ENCODE measurements at places on chromosomes 11 and 22.
A peak's percentile ranks its signal among the peaks of the same experiment; 100 is the strongest.

DNA sequence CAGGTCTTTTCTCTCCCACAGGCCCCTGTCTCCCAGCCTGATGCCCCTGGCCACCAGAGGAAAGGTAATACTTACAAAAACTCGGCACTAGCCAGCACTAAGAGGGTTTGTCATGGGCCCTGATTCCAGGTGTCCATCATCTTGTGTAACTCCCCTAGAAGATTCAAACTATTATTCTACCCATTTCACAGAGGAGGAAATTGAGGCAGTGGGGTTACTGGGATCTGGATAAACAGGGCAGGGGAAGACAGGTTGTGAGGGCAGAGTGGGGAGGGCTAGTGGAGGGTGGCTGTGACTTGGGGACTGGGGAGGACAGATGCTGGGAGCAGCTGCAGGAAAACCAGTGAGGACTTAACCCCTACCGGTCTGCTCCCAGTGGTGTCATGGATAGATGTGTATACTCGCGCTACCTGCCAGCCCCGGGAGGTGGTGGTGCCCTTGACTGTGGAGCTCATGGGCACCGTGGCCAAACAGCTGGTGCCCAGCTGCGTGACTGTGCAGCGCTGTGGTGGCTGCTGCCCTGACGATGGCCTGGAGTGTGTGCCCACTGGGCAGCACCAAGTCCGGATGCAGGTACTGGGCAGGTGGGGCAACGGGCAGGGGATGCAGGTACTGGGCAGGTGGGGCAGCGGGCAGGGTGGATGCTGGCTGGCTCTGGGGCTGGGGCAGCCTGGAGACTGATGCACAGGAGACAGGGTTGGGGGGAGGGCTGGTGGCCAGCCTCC is 1.2 kb downstream of the VEGFB start:
- no peak for DNase-seq

DNA sequence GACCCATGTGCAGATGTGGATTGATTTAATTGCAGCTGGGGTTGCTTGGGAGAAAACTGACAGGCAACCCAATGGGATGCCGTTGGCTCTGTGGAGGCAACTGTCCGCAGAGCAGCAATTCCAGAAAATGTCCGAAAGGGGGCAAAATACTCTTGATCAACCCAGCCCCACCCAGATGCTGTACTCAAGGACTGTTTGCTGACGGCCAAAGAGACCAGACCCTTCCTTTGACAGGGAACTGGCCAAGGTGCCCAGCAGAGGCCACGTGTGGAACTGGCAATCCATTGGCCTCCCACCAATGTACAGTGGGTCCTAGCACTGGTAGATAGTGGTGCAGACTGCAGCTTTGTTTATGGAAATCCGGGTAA is 29.7 kb upstream of the KCNA4 start:
- no peak for DNase-seq

- DNase-seq = no peak
Measured at GRCh38 chr11:21174781-21175180, 505.4 kb downstream of the NELL1 start.

GRCh38 chr11:91396236-91397133 is 828.1 kb upstream of the FAT3 start:
- DNase-seq = no peak

DNA sequence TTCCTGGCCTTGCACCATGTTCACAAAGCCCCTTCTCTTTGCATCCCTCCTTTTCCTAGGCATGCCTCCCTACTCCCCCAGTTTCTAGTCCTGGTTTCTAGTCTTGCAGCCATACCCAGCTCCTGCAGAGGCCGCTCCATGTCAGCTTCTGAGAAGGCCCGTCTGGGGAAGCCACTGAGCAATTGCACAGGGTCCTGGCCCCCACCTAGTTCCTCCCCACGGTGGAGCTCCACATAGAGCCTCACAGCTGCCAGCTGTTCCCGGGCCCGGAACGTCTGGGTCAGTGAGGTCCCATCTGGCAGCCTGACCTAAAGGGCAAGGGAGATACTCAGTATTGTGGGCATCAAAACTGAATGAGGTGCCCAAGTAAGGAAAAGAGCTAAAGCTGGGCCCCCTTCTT is 2.2 kb downstream of the UBXN1 start:
- no peak for DNase-seq

- DNase-seq = no peak
Measured at GRCh38 chr11:76604626-76605241, 65.8 kb downstream of the LRRC32 start.

DNA sequence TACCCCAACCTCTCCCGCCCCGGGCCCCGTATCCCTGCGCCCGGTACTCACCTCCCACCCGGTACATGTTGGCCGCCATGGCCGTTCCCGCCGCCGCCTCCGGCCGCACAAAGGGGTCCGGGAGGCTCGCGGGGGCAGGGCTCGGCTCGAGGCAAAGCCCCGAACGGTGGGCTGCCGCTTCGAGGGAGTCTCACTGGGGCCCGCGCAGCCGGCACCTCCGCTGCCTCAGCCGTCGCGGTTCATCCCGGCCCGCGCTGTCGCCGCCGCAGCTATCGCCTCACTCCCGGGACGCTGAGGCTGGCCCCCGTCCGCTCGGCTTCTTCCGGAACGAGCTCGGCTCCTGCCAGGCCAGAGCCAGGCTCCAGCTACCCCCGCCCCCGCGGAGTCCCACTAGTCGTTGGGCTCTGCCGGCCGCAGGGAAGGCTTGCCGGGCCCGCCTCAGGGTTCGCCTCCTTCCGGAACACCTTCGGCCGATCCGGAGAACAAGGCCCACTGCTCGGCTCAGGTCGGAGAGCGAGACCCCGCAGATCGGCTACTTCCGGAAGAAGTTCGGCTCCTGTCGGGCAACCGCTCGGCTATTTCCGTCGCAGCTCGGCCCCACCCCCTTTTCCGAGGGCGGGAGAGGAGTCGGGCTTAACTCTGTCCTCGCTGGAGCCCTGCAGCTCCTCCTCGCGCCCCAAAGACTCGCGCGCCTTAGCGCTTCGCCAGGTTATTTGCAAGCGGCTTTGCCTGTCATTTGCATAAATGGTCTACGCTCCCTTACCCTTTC is at the start of gene MTA2:
MTA2 (minus strand) TSS at position 494 of the 769 bp plus-strand sequence; CDS start at position 79, 415 bp downstream.
- DNase-seq = peak; percentile 98

DNA sequence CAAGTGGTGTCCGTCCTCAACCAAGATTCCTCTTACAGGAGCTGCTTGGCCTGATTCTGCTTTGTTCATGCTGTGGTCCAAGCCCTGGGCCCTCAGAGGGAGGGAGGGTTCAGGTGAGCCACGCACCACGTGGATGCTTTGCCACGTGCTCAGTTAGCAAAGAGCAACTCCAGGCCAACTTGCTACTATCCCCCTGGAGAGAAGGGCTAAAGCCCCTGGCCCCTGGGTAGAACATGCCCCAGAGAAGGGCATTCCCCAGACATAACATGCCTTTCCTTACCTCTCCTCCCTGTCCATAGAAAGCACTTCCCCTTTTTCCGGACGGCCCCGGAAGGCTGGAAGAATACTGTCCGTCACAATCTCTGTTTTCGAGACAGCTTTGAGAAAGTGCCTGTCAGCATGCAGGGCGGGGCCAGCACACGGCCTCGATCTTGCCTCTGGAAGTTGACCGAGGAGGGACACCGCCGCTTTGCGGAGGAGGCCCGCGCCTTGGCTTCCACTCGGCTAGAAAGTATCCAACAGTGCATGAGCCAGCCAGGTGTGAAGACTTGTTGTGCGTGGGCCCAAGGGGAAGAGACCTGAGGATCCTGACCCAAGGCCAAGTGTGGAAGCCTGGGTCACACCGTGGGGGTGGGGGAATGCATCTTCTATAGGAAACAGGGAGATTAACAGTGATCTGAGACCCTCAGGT is 8.8 kb downstream of the FOXR1 start:
- DNase-seq = peak; percentile 58

DNA sequence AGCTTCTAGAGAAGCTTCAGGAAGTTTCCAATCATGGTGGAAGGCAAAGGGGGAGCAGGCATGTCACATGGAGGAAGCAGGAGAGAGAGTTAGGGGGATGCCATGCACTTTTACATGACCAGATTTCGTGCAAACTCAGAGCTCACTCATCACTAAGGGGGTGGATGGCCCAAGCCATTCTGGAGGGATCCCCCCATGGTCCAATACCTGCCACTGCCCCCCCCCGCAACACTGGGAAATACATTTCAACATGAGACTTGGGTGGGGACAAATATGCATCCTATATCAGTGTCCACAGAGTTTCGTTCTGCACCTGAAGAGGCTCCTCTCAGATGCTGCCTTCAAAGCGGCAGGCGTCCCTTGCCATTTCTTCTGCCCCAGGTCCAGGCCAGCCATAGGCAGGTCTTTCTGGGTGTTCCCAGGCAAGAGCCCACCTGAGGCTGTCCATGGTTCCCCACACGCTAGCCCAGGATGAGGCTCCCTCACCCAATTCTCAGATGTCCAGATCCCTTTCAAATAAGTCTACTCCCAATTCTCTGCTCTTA is 1344.3 kb downstream of the TBC1D22A start:
- DNase-seq = no peak

DNA sequence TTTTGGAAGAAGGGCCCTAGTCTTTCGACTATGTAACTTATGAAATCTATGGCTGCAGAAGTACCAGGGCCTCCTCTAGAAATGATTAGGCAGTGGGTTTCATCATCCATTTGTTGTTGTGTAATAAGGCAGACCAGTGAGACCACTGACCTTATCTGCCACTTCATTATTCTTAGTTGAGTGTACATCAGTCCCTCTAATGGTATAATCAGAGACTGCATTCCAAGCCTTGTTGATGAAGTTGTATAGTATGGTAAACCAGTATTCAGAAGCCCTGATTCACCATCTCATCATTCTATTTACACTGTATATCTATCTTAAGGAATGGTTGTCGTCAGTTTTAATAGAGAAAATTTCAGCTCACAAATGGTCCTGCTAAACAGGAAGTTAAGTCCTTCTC is 32.2 kb upstream of the GRIA4 start:
- DNase-seq = no peak

GRCh38 chr22:23132376-23133091 is 9.3 kb downstream of the RSPH14 start:
- no peak for DNase-seq

DNA sequence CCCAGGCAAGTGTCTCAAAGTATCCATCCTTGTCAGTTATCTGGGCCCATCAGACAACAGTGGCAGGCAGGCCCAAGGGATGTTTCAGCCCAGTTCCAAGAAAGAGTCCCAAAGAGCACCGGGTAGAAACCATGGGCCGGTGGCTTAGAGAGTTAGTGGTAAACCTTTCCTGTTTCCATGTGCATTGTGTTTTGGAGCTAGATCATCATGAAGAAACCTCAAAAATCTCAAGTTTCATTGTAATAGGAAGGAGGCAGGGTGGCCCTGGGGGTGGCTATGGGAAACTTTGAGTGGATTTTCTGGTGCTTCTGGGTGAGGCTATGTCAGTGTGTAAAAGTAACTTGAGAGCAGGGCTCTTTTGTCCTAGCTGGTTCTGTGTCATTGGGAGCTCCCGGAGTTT is 68.1 kb downstream of the UBASH3B start:
- DNase-seq = no peak

DNA sequence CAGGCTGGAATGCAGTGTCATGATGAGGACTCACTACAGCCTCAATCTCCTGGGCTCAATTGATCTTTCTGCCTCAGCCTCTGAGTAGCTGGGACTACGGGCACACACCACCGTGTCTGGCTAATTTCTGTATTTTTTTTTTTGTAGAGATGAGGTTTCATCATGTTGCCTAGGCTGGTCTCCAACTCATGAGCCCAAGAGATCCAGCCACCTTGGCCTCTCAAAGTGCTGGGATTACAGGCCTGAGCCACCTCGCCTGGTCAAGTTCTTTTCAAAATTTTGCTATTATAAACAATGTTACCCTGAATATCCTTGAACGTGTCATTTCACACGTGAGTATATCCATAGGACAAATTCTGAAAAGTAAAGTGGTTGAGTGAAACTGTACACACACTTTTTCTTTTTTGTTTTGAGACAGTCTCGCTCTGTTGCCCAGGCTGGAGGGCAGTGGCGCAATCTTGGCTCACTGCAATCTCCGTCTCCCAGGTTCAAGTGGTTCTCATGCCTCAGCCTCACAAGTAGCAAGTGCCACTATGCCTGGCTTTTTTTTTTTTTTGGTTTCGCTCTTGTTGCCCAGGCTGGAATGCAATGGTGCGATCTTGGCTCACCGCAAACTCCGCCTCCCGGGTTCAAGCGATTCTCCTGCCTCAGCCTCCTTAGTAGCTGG is 21.6 kb upstream of the EP300 start:
- DNase-seq = no peak

GRCh38 chr11:102047305-102047924 is at the start of gene CFAP300:
TSS of gene CFAP300 (plus strand) at chr11:102047437. CDS start at chr11:102047471, 34 bp downstream.
- peak; percentile 84 for DNase-seq

DNA sequence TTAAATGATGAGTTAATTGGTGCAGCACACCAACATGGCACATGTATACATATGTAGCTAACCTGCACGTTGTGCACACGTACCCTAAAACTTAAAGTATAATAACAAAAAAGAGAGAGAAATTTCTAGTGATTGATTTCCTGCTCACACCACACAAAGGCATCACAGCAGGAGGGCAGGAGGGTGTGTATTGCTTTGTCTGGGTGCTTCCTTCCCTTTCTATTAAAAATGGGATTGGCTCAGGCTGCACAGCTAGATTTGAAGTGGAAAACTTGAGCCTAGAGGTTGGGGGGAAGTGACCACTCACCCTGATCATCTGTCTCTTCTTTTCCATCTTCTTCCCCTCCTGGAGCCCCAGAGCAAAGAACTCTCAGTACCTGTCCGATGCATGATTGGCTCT is 944 bp upstream of the SCGB1D2 start:
- DNase-seq = no peak

GRCh38 chr22:22838148-22838786 is 49.3 kb upstream of the IGLL5 start:
- DNase-seq = no peak

DNA sequence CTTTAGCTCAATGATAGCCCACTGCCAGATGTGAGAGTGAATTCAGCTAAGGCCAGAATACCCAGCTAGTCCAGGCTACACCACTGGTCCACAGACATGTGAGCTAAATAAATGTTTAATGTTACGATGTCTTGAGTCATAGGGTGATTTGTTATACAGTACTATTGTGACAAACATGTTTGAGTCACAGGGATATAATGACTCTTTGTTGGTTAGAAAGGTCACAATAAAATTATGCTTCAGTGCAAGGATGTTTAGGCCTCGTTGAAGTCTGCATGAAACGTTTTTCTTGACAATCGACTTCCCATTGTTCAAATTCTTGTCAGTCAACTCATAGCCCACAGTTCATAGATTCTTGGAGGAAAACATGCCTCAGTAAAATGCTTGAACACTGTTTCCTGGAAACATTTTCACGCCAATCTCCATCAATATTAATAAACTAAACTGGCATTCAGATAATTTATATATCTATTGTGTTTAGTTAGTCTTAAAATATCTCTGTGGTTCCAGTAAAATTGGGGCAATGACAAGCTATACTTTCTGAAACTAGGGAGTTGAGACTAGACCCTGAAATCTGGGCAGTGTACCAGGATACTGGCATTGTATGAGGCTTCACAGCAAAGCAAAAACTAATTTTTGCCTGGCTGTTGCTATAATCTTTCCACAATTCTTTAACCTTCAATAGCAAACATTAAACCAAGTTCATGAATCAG is 650.8 kb upstream of the KIRREL3 start:
- DNase-seq = no peak

DNA sequence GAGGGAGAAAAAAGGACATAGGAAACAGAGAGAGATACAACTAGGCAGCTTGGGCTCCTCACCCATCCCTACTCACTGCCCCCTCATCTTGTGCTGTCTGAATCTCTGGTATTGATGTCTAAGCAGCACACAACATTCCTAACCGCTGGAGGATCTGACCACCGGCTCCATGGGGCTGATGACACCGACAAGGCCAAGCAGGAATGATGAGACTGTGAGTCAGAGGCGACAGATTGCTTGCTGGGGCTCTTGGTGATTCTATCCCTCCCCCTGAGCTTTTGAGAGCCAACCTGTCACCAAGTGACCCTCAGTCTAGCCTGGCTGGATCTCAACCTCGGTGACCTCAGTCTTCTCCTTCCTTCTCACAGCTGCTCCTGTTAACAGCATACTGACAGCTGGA is 13.8 kb downstream of the PAMR1 start:
- no peak for DNase-seq
